ENCODE measurements at places on chromosomes 2 and 18.

GRCh38 chr2:20049637-20050036 lies 1.8 kb downstream of the LAPTM4A start:
- H3K27me3 ChIP-seq = no peaks in the 10 kb centered on the region
- H3K36me3 ChIP-seq = no peaks in the 10 kb centered on the region
- DNase-seq = no peak

- no peaks in the 10 kb centered on the region for H3K36me3 ChIP-seq
- H3K4me1 ChIP-seq = no peaks in the 10 kb centered on the region
- no peak for DNase-seq
- H3K27me3 ChIP-seq = peaks cover 2% of the 10 kb centered on the region
Observed at GRCh38 chr18:35912332-35912731, 60.1 kb upstream of the RMP24 start.

DNA sequence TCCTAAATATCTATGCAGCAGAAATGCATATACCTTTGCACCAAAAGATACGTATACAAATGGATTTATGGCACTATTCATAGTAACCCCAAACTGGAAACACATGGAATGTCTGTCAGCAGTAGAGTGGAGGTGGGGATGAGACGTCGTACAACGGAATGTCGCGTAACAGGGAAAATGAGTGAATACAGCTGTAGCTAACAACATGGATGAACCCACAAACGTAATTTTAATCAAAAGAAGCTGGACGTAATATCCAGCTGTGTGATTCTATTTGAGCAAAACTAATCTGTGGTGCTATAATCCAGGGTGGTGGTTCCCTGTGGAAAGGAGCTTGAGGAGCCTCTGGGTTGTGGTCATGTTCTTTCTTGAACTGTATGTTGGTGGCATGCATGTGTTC lies 89.9 kb downstream of the MTA3 start:
- H3K27me3 ChIP-seq = no peaks in the 10 kb centered on the region
- peaks cover 11% of the 10 kb centered on the region for H3K36me3 ChIP-seq
- no peak overlapping the region for H3K4me3 ChIP-seq
- H3K27ac ChIP-seq = no peak overlapping the region
- no peak for DNase-seq

DNA sequence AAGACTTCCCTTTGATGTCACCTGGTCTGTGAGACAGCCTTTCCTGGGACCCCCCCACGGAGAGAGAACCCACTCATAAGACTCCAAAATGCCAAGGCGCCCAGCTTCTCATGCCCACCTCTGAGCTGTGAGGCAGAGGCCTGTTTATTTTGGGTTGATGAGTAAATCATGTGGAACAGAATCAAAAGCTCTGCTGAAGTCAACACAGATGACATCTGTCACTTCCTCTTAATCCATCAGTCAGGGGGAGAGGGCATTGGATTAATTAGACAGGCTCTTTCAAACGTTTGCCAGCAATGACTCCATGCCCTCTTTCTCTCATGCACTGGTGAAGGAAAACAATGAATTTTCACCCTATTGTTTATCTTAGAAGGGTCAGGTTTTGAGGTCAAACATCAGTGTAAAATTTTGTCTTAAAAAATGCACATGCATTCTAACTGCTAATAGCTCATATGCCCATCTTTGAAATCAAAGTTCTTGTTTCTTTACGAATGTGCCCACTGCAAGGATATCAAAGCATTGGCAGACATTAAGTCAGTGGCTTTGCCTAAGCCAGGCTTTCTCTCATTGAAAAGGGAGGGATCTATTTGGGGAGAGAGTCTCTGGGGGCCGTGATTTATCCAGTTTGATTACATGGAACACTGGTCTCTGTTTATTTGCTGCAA lies 184.1 kb downstream of the ACKR3 start:
- H3K36me3 ChIP-seq = no peaks in the 10 kb centered on the region
- H3K4me3 ChIP-seq = no peak overlapping the region
- H3K4me1 ChIP-seq = no peaks in the 10 kb centered on the region
- no peak overlapping the region for H3K27ac ChIP-seq
- DNase-seq = no peak
- H3K27me3 ChIP-seq = peaks cover 6% of the 10 kb centered on the region

DNA sequence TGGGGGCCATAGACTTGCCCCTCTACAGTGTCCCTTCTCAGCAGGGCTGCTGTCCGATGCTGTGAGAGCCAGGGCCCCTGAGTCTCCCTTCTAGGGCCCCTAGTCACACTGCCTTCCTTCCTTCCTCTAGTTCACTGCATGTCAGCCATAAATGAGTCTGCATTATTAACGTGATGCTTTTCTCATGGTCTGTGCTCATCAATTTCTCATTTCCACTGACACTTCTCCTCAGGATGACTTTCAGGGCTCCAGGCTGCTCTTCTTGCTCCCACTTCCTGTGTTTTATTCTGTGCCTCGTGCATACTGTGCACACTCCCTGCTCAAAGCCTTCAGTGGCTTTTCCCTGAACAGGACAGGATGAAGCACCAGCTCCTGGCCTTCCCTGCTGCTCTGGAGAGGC lies 146.5 kb downstream of the FAM210A start:
- peaks cover 20% of the 10 kb centered on the region for H3K36me3 ChIP-seq
- H3K4me3 ChIP-seq = peak overlapping the region; percentile 39
- no peaks in the 10 kb centered on the region for H3K27me3 ChIP-seq
- peaks cover 46% of the 10 kb centered on the region for H3K4me1 ChIP-seq

- H3K36me3 ChIP-seq = peaks cover 19% of the 10 kb centered on the region
- no peak overlapping the region for H3K4me3 ChIP-seq
- H3K27me3 ChIP-seq = no peaks in the 10 kb centered on the region
- peak overlapping the region; percentile 12 for H3K27ac ChIP-seq
- H3K4me1 ChIP-seq = peaks cover 51% of the 10 kb centered on the region
Observed at GRCh38 chr18:62720048-62720447, 4.7 kb downstream of the PHLPP1 start.

DNA sequence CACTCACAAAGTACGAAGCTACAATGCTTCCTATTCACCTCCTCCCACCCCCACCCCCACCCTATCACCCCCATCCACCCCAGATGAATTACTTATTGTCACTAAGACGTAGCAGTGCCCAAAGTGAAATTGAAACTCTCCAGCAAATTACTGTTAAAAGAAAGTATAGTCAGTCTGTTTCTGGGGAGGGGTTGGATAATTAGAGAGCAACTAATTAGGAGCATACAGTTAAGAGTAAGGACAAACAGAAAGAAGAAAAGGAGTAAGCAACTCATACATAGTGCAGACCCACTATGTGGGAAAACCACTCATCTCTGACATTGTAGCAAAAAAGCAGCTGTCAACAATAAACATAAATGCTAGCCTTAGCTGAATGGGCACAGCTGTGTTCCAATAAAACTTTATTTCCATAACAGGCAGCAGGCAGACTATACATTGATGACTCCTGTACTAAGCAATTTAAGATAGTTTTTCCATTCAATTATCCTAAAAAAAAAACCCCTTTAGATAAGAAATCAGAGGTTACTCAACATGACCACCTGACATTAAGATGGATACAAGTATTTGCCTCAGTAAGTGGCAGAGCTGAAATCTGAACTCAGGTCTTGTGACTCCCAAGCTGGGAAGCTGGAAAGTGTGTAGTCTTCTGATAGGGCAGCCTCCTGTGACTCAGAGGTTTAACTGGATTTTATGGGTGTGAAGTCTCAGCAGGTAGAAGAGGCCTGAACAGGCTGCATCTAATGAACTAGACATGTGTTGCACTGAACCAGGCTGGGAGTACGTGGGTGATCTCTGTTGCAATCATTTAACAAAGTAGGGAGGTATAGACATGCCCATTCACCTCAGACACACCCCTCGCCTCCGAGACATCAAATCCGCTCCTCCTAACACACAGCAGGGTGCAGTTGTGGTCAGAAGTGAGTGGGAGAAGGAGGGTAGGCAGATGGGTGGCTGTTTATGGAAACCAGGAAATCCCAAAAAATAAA lies 171.8 kb upstream of the KLF7 start:
- H3K36me3 ChIP-seq = no peaks in the 10 kb centered on the region
- no peaks in the 10 kb centered on the region for H3K27me3 ChIP-seq
- peak overlapping the region; percentile 91 for H3K27ac ChIP-seq

Measured in activated T-helper 2 cell treated with anti-CD3 and anti-CD28 coated beads, Interferon-gamma antibody, Interleukin-2, Interleukin-4, amounts not matched to agents 10 μg/mL and 5 μg/mL and 100 μg/mL, durations not matched to agents 14 hours and 24 hours and 36 hours (primary cell).